BJ (cell line): ENCODE measurements at places on chromosomes 3 and 15.

DNA sequence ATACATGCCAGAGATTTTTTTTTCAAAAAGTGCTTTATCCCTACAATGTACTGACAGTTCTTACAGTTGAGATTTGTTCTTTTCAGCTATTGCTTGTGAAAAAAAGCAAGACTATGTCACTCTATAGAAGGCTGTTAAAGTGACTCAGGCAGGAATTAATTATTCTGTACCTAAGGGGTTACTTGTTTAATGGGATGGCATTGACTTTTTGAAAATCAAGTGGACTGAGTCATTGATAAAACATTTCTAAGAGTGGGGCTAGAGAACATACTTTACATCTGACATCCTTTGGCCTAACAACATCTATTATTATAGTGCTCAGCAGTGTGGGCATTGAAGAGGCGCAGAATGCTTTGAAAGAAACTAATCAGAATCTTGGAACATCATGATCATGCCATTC is 34.3 kb downstream of the INTS14 start:
- DNase-seq = peak; percentile 27

DNA sequence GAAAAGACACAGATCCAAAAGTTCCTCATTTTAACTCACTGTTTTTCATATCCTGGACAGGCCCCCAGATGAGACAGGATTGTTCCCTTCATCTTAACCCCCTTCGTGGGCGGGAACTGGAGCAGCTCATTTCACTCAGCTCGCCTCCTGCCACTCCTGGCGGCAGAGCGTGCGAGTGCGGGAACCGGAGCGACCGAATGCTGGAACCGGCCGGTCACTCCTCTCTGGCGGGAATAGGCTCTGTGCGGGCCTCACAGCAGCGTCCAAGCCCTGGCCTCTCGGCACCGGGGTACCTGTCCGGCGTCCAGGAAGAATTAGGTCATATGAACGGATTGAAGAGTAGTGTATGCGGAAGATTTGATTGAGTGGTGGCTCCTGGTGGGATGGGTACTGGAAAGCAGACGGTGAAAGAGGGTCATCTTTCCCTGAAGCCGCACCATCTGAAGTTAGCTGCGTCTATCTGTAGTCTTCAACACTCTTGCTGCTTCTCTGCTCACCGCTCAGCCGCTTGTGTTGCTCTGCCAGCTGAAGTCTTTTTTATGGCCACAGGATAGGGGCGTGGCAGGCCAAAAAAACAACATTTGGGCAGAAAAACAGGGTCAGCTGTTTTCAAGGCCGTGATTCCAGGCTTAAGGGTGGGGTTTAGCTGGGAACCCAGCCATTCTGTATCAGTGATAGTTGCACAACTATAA is 42.3 kb upstream of the FXR1 start:
- no peak for DNase-seq

GRCh38 chr3:161548301-161548700 is 51.7 kb downstream of the OTOL1 start:
- DNase-seq = no peak

GRCh38 chr15:75661100-75661755 is 13.5 kb downstream of the SNX33 start:
- DNase-seq = peak; percentile 80

DNA sequence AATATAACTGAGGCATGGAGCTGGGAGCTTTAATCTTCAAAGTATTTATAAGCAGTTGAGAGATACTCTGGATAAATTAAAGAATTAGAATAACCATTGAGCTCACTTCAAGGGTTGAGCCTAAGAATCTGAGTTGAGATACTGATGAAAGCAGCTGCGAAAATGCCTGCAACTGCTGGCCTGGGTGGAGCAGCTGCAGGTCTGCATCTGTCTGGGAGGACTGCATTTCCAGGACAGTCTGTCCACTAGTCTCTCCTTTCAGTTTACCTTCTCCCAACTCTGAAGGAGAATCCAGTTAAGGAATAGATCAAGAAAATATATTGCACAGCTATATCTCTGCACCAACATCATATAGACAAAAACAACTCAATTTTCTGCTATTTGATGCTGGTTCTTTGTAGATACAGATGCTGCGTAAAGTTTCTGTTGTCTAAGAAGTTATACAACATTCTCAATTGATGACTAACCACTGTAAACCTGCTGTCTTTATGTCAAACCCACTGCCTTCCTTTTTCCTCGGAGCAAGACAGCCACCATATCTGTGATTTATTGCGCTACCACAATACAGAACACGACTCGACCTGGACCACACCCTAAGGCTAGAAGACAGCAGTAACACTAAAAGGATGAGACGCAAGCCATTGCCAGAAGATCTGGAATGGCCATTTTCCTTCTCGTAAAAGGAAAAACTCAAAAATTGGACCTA is 245.1 kb downstream of the MAGI1 start:
- DNase-seq = no peak

DNA sequence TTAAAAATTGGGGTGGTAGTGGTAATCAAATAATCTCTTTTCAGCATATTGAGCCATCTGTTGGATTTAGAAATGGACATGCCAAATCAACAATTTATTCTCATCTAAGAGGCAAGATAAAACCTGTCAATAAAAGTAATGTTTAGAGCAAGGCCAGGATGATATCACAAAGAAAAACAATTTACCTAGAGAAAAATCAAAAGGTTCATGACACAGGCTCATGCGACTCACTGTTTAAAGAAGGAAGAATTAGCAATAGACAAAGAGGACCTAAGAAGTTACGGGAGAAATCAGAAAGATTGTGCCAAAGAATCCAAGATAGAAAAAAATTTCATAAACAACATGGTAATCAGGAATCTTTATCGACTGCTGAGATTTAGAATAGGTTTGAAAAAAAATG is 868.5 kb upstream of the GBE1 start:
- DNase-seq = no peak

DNA sequence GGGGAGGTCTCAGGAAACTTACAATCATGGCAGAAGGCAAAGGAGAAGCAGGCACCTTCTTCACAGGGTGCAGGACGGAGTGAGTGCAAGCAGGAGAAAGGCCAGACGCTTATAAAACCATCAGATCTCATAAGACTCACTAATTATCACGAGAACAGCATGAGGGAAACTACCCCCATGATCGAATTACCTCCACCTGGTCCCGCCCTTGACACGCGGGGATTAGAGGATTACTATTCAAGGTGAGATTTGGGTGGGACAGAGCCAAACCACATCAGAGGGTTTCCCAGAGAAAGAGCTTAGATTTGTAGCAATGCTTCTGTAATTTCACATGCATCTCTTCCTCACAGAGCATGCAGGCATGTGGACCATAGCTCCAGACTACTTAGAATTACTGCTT is 615.7 kb upstream of the UBE2E2 start:
- DNase-seq = no peak

DNA sequence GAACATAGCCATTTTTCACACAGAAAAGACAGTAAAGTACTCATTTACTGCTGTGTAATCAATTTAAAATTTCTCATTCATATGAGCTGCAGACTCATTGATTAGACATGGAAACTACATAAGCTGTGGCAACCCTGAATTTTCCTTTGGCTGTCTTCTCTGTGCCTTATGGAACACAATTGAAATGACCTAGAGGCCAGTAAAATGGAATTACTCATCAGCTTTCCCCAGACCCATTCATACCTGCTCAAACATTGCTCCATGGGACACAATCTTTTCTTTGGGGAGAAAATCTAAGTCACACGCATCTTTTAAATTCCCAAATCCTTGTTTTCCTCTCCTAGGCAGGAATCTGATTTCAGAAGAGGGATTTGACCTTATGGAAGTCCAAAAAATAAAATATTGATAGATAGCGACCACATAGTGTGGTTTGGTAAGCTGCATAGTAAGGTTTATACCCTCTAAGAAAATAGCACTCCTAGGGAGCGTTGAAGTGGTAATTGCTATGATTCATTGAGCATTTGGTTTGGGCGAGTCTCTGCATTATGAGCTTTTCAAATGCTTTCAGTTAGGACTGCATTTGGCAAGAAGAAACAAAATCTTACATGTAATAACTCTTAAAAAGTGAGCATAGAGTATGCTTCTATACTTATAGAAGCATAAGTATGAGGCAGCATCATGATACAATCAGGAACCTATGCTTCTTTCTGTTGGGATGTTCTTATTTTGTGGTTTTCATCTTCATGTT is 243.4 kb upstream of the GADL1 start:
- no peak for DNase-seq

DNA sequence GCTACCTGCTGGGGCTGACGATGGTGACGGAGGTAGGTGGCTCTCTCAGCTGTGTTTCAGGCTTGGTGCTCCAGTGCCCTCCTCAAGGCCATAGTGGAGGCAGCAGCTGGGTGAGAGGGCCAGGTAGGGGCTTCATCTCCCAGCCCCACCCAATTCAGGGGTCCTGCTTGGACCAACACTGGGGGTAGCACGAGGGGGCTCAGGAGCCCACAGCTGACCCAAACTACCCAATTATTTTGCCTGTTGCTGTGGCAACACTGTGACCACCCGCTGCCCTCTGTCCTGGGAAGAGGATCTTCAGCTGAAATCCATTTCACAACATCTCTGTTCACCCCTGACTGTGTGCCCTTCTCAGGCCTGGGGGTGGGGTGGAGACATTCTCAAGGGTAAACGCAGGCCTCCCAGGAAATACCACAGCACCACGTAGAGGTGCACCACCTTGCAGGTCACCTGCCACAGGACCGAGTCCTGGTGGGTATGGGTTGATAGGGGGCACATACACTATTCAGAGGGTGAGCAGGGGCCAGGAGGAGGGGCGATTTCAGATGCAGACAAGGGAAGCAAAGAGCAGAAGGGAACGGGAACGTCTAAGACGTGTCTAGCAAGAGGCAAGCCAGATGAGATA is 62.7 kb downstream of the GRIP2 start:
- no peak for DNase-seq

DNA sequence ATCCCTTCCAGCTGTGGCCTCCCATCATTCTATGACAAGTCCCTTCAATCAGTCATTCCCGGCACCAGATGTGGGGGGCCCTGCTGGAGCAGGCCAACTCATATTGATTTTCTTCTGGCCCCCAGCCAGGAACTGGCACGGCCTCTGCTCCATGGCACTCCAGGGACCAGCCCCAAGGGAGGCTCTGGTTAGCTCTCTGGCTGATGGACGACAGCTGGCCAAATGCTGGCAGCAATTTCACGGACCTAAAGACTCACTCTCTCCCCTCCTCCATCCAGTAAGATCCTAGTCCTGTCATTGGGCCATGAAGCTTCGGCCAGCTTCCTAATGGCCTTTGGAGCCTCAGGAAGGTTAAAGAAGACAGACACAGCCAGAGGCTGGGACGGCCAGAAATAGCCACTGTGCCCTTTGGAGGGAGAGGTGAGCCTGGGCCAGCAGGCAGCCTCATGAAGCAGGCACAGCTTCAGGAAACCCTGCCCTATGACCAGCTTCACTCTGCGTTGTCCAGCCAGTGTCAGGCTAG is 131.0 kb downstream of the MEX3B start:
- DNase-seq = no peak

- DNase-seq = no peak
These were observed 39.1 kb upstream of the DNAJC13 start for GRCh38 chr3:132378048-132378762.

GRCh38 chr3:157436583-157437291 is at the start of gene PTX3:
PTX3 (plus strand) TSS chr3:157436850; CDS start chr3:157436934, 84 bp downstream.
- peak; percentile 46 for DNase-seq

DNA sequence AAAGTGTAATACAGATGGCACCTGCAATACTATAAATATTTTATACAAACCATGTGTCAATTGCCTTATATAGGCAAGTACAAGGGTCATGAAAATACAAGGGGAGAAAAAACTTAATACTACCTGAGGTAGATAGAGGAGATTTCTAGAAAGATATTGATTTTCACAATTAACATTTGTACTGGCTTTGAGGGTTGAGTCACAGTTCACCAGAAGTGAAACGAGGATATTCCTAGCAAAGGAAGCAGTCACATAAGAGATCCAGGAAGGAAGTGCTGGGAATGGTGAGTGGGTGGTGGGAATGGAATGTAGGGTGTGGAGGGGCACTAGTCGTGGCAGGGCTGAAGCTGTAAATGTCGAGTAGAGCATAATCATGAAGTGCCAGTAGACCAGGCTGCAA is 108.7 kb downstream of the P2RY1 start:
- no peak for DNase-seq

DNA sequence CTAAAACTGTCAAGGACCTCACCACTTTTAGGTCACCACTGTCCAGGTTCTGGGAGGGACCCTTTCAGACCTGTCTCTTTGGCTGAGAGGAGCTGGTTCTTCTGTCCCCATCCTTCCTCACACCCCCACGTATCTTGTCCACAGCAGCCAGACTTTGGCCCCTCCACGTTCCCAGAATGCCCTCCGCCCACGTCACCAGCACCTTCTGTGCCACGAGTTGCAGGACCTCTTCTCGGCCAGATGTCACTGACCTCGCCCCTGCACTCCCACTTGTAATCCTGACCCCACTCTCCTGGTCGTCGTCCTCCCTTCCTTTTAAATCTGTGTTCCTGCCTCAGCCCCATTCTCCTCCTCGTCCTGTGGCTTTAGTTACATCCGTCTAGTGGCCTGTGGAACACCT is 22.6 kb upstream of the SEC13 start:
- DNase-seq = no peak

DNA sequence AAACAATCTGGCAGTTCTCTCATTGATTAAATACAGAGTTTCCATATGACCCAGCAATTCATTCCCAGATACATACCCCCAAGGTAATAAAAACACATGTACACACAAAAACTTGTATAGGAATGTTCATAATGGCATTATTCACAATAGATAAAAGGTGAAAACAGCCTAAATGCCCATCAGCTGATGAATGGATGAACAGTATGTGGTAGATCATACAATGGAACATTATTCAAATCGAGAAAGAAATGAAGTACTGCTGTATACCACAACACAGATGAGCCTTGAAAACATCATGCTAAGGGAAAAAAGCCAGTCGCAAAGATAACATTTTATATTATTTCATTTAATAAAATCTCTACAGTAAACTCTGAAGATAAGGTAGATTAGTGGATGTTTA is 71.2 kb downstream of the SLTM start:
- DNase-seq = no peak

DNA sequence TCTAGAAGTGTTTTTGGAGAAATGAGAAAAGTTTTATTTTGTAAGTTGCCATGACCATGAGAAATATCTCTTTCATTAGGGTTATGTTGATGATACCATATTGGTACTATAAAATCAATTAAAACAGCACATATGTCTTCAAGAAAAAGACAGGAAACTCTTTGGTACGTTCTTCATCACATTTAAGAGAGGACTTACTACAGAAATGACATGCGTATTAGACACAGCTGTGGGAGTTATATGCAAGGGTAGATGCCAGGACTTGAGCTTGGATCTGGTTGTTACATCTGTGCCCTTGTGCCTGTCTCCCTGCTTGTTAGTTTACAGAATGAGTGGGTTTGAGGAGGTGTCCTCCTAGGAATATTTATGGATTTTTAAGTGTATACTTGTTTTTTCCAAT is 103.4 kb upstream of the P2RY1 start:
- no peak for DNase-seq

DNA sequence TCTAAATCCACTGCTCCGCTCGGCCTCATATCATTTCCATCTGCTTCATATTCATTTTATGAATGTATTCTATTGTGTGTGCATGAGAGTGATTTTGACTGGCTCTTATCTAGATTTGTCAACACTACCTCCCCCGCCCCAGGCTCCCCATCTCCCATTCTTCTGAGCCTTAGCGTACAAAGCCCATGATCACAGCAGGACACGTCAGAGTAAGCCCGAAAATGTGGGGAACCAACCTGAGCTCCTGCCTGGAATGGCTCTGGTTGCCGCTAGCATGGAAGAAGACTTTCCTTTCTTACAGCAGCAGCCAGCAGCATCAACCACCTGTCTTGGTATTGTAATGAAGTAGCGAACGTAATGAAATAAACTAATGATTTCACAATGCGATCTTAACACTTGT is 61.4 kb downstream of the GABRB3 start:
- no peak for DNase-seq
